ENCODE measurements at places on chromosomes 11 and 22. TPM values are rescaled to one million over a fixed set of nuclear protein-coding genes. Genes with fewer than 3 reads are reported as not detected.

GRCh38 chr11:27319072-27319471 is 43.9 kb downstream of the CCDC34 start:
- no peak for DNase-seq

DNA sequence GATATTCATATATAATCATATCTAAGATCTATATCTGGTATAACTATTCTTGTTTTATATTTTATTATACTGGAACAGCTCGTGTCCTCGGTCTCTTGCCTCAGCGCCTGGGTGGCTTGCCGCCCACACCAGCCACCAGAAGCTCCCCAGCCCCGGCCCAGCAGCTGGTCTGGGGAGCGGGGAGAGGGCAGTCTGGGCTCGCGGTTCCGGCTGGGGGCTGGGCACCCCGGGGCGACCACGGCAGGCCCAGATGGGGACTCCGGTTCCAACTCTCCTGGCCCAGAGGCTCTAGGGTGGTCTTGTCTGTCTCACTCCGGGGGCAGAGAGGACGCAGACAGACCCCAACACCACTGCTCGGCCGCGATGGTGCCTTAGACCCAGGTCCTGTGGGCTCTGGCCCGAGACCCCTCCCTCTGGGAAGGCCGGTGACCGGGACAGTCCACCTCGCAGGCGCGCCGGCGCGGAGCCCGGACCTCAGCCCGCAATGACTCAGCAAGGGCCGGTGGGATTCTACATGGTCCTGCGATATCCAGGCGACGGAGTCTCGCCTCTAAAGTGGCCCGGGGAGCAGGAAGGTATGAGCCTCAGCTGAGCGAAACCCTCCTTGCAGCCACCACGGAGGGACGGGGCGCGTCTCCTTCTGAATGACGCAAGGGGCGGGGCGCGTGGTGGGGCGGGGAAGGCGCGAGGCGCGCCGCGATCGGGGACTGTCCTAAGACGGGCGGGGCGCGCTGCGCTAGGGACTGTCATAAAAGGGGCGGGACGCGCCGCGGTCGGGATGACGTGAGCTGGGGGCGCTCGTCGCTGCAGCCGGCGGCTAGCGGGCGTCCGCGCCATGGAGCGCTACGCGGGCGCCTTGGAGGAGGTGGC is at the start of gene DGCR6:
Gene DGCR6 (plus strand): TSS at position 781 of the 870 bp plus-strand sequence. CDS start 55 bp downstream, at position 836.
- peak; percentile 18 for DNase-seq

DNA sequence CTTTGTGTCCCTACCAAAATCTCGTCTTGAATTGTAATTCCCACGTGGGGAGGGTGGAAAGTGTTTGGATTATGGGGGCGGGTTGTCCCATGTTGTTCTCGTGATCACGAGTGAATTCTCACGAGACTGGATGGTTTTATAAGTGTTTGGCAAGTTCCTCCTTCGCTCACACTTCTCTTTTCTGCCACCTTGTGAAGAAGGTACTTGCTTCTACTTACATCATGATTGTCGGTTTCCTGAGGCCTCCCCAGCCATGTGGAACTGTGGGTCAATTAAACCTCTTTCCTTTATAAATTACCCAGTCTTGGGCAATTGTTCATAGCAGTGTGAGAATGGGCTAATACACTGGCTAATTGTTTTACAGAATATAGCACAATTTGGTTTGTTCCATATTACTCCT is 326.3 kb downstream of the GRM5 start:
- no peak for DNase-seq

- DNase-seq = no peak
Observed at GRCh38 chr11:12902791-12903486, 106.2 kb upstream of the RASSF10 start.

DNA sequence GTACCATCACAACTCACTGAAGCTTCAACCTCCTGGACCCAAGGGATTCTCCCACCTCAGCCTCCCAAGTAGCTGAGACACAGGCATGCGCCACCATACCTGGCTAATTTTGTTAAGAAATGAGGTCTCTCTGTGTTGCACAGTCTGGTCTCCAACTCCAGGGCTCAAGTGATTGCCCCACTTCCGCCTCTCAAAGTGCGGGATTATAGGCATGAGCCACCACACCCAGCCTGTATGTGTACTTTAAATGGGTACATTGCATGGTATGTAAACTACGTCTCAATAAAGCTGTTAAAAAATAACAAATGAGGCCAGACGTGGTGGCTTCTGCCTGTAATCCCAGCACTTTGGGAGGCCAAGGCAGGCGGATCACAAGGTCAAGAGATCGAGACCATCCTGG is 36.2 kb upstream of the DDX6 start:
- no peak for DNase-seq

GRCh38 chr22:49770547-49771265 is 57.0 kb downstream of the BRD1 start:
- DNase-seq = no peak

GRCh38 chr11:46120346-46121300 is 631 bp downstream of the PHF21A start:
- DNase-seq = peak; percentile 62

DNA sequence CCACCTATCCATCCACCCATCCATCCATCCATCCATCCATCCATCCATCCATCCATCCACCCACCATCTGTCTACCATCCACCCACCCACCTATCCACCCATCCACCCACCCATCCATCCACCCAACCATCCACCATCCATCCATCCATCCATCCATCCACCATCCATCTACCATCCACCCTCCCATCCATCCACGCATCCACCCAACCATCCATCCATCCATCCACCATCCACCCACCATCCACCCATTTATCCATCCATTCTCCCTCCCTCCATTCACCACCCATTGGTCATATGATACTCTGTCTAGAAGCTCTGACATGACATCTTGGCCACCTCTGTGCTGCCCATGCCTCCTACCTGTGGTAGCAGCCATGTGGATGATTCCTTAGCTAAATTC is 31.7 kb downstream of the MUC2 start:
- no peak for DNase-seq

GRCh38 chr11:74926304-74927030 is 22.4 kb downstream of the XRRA1 start:
- no peak for DNase-seq

GRCh38 chr22:37887584-37888378 is 18.3 kb upstream of the MICALL1 start:
- no peak for DNase-seq

- DNase-seq = no peak
Observed at GRCh38 chr11:13366266-13367026, 88.9 kb downstream of the BMAL1 start.

GRCh38 chr11:108997826-108998225 is 333.0 kb downstream of the DDX10 start:
- DNase-seq = no peak

GRCh38 chr11:117662255-117662654 is 134.8 kb downstream of the DSCAML1 start:
- no peak for DNase-seq

- DNase-seq = no peak
Observed at GRCh38 chr22:45647532-45648225, 24.0 kb upstream of the ATXN10 start.

- DNase-seq = no peak
Observed at GRCh38 chr22:36746375-36746970, 29.4 kb downstream of the IFT27 start.

DNA sequence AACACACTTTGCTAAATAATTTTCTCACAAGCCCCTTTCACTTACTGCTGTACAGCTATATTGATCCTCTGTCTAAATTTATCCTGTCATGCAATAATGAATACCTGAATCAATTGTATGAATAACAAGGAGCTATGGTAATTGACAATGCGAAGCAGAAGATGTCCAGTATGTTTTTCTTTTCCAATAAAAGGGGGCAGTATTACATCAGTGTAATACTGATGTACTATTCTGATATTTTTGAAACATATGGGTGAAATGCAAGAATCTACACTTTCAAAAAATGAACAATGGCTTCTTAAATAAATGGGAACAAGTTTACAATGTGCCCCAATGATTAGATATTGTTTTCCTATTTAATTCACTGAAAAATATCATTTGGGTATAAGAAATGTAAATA is 315.1 kb downstream of the SOX6 start:
- DNase-seq = no peak

GRCh38 chr22:26461188-26461810 is 22.3 kb downstream of the HPS4 start:
- peak; percentile 45 for DNase-seq

DNA sequence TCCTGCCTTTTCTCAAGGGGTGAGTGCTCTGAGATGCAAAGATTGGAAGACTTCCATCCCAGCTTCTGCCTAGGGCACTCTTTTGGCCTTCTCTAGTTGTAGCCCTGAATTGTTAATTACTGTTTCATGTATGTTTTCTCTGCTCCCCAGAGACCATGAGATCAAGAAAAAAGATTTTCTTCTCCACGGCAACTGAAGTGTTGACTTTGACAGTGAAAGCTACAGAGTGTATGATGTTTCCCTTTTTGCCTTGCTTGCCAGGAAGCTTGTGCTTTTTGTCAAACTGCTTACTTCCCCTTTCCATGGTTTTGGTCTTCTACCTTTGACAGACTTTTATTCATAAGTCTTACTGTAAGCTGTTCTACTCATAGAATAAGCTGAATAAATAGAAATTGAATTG is 23.3 kb upstream of the EIF3D start:
- no peak for DNase-seq

DNA sequence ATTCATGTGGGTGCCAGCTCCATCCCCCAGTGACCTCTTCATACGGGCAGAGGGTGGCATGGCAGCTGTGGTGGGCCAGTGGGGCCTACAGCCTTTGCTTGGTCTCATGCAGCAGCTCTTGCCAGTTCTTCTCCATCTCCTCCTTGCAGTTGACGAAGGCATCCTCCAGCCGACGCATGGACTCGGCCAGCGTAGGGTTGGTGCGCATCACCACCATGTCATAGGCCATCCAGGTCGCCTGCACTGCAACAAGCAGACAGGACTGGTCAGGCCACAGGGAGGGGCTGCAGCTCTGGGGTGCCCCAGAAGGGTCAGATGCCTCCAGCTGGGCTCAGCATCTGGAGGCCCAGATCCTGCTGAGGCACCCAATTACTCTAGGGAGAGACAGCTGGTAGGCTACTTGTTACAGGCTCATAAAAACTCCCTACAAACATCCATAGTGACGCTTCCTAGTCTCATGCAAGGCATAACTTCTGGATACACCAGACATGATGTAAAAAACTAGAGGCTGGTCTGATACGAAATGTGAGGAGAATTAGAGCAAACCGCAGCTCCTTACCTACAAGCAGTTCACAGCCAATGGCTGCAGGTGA is 5.6 kb downstream of the KLHDC7B start:
- no peak for DNase-seq

DNA sequence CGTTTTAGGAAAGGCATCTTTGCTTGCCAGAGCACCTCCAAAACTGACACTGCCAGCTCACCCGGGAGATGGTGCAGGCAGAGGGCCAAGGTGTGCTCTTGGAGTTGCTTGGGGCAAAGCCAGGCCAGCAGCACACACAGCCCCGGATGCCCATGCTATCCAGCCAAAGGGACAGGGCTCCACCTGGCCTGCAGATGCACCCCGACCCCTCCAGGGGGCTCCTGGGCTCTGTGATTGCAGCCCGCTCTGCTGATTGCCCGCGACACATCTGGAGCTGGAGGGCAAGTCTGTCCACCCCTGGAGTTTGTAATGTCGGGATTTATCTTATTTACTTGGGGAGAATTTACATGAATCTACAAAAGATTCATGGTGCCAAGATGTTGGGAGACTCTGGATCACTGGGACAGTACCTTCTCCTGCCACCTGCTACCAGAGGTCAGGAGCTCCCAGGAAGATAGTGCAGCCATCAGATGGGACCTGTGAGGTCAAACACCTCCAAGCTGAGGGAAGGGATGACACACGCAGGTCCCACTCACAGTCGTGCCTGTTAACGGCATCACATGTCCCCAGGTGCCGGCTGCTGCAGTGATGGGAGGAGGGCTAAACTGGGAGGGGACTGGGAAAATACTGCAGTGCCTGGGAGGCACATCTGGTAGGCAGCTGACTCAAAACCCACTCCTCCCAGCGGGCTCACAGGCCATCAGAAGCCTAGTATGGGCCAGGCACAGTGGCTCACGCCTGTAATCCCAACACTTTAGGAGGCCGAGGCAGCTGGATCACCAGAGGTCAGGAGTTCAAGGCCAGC is 17.2 kb downstream of the CBX7 start:
- peak; percentile 68 for DNase-seq

DNA sequence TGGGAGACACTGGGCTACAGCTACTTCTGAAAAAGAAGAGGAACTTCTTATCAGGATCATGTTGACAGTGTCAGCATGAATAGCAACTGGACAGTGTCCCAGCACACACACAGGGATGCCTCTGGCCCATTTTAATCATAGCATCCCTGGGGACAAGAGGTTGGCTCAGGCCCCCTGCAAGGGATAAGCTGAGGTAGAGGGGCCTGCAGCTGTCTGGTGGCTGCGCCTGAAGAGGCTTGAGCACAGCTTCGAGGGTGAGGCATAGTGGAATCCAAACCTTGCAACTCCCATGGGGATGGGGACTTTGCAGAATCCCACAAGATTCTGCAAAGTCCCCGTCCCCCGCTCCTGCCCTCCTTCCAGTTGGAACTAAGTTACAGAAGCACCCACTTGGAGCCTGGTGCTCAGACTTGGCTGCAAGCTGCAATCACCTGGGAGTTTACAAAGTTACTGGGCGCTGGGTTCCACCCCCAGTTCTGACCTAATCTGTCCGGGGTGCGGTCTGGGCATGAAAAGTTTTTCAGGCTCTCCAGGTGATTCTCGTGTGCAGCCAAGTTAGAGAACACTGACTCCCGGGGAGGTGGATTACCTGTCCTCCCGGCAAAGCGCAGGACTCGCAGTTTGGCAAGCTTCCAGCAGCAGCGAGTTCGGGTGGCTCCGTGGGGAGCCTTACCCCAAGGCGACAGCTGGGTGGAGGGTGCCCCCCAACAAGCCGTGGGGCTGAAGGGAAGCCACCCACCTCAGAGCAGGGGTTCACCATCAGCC is 16.0 kb upstream of the LINC01488 start:
- DNase-seq = no peak

DNA sequence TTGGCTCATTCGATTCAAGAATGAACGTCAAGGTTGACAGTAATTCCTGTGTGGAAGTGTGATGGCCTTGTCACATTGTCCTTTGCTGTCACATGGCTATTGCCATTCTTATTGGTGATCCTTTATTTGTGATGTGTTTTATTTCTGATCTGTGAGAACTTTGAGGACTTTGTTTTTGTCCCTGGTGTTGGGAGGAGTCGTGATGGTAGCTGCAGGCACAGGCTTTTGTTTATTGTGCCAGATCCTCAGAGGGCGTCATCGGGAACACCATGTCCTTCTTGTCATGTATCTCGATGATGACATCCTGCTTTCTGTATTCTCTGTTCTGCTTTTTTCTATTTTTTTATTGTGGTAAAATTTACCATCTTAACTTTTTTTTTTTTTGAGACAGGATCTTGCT is 5.6 kb downstream of the PICK1 start:
- DNase-seq = no peak

DNA sequence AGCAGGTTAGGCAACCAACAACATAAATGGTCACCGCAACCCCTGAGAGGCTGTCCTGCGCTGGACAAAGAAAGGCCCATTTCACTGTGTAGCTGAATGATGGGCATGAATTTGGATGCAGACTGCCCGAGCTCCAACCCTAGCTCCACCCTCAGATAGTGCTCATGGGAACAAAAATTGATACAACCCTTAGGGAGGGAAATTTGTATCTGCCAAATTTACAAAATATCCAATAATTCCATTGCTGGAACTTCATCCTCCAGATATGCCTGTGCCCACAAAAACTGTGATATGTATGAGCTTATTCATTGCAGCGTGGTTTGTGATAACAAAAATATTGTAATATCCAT is 2.0 kb downstream of the MS4A8 start:
- no peak for DNase-seq

The MS4A14 gene
- total RNA-seq = 2.7 TPM

The OR4A15 gene
- not detected for total RNA-seq

The SCGB2A2 gene
- total RNA-seq = not detected

The HEPHL1 gene
- total RNA-seq = not detected

The OR4D5 gene
- total RNA-seq = not detected

The IRAG1 gene
- 5.4 TPM for total RNA-seq

The NOL12 gene
- total RNA-seq = 14.3 TPM

The TBX10 gene
- not detected for total RNA-seq

The SHANK2 gene
- not detected for total RNA-seq
